ENCODE measurements at places on chromosomes 16 and 17.

GRCh38 chr17:4498461-4499397 lies at the start of gene SPNS2:
Gene SPNS2, plus strand, starts transcription at chr17:4498881. Its CDS starts 167 bp downstream, at chr17:4499048.
- DNase-seq = peak; percentile 40

DNA sequence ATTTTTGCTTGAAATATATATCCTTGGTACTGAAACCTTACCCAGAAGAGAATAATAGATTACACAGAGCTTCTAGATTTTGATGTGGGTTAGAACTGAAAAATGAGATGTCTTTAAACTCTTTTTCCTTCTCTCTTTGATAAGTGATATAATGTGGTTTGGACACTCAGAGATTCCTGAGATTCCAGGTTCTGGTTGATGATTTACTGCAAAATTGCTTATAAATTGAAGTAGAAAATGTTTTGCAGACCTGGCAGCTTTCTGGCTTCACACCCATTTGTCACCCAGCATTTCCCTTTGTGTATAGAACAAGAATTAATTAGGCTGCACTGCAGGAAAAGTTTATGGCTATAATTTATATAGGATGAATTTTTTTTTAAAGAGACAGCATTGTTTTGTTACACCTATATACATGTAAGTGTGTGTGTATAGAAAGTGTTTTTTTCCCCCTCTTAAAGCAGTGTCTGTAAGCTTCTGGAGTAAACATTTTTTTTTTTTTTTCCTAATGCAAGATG lies 23.5 kb downstream of the AATF start:
- no peak for DNase-seq

DNA sequence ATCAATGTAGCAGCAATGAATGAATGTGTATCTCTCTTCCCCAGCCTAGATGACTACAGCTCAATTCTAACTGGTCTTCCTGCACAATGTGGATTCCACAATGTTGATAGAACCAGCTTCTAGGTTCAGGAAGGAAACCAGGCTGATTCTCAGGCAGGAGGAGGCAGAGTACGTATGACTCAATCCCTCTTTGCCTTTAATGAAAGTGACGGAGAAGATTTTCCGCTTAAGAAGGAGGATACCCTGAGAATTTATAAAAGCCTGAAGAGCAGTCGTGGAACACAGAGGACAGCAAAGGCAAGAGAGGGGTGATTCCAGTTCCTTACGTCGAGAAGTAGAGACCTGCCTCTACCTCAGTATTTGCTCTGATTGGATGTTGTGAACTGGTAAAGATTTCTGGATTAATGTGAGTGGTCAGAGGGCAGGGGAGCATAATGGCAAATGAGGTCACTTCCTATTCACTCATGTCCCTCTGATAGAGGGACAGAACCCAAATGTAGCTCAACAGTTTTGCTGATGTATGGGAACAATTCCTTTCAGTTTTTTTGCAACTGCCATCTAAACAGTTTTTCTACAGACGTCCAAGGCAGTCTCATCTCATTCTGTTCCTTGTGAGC lies 15.0 kb upstream of the SLC16A11 start:
- no peak for DNase-seq

DNA sequence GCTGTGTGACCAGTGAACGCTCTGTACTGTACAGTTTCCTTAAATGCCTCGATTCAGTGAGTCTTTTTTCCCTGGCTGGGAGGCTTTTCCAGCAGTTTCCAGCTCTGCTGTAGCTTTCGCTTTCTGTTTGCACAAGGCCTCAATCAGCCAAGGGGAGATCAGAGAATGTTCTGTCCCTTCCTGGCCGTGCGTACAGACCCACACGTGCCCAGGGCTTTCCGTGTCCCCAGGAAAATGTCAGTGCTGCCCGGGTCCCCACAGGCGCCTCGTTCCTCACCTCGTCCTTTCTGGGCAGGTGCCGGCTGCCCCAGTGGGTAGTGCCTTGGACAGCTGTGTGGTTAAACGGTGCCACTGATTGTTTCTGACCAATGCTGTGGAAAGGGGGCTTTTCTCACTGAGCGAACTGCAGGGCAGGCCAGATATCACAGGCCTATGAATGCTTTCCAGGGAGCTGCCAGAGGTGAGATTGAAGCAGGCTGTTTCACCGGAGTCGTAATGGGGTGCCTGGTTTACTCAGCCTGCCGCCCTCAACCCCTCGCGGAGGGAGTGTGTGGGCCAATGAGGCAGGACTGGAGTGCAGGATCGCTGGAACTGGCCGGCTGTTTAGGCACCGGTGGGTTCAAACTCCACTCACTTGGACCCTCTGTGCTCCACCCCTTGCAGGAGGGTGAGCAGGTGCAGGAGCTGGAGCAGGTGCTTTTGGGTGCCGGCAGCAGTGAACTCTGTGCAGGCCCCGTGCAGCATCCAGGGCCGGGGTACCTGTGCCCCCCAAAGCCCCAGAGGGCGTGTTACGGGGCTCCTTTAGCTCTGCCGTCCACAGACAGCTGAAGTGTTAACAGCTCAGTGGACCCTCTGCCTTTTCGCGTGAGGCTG lies 44.4 kb downstream of the ZNF778 start:
- no peak for DNase-seq

GRCh38 chr16:72924927-72925630 lies 122.8 kb downstream of the ZFHX3 start:
- DNase-seq = no peak

- DNase-seq = peak; percentile 70
Measured at GRCh38 chr16:27639561-27640276, 89.8 kb downstream of the KATNIP start.

DNA sequence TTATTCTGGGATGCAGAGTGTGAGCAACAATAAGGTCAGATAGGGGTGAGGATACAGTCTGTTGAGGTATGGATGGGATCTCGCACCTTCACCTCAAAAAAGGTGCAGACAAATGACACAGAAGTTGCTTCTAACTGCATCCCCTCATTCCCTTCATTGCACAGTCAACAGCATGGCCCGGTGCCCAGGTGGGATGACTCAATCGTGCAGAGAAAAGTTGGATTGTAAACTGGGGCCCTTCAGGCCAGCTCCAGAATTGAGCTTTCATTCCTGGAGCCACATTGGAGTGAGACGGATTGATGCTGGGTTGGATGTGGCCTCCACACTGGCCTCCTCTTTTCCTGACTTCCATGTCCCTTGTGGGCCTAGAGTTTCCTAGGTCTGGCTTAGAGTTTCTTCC lies 977.4 kb downstream of the KCNJ18 start:
- no peak for DNase-seq

DNA sequence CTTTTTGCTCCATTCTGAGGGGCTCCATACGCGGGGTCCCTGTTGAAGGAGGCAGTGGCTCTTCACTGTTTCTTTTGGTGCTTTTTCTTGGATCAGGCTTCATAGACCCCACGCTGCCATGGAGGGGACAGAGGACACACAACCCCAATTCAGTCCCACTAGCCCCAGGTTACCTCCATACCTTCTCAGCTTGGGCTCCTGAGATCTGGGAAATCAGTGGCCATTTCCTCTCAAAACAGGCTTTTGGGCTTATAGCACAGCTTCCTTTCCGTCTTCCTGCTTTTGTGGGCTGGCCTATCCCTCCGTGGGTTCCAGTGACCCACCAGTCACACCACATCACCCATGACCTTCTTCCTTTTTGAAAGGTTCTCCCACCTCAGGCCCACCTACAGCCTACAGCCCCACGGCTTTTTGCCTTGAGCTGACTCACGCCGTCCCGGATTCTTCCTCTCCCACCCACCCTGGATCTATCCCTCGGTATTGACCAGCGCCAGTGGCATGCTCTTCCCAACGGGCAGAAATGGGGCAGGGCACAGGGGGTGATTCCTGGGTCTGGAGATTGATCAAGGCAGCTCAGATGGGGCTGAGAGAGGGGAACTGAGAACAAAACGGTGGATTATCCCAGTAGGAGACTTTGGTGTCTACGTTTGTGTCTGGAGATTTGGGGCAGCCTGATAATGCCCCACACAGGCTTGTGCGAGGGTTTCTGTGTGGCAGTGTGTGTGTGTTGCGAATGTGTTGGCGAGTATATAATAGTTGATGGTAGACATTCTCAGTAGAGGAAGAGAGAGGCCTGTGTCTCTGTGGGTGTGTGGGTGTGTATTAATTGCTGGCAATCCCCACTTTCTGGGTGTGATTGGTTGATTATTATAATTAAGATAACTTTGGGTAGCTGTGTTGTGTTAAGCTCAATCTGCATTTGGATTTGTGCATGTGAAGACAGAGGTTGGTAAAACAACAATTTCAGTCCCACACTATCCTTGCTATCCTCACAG lies 3.8 kb downstream of the TBX21 start:
- no peak for DNase-seq

GRCh38 chr16:23741675-23742303 lies 13.0 kb upstream of the CHP2 start:
- DNase-seq = no peak

DNA sequence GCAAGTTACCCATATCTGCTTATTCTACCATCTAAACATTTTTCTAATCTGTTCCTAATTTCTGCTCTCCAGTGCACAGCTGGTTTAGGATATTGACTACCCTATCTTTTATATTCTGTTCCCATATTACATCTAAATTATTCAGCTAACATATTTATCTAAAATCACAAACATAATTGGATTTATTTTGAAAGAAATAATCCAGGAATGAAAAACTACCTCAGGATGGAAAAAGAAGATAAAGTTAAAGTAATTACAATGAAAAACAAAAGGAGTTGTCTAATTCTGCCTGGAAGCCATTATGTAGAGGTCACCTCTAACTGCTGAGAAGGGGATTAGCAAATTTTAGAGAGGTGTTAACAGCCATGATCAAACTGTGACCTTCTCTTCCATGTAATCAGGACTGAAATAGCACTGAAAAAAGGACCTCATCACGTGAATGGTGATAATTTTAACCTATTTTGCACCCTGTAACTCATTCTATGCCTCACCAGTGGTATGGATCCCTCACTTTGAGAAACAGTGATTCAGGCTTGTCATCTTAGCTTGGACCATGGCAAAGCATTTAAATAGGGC lies 653.3 kb downstream of the CDH11 start:
- no peak for DNase-seq

- no peak for DNase-seq
Measured at GRCh38 chr17:82004517-82005455, 17.9 kb downstream of the CENPX start.

GRCh38 chr17:68325961-68326360 lies 34.7 kb downstream of the ARSG start:
- peak; percentile 88 for DNase-seq

- DNase-seq = no peak
Measured at GRCh38 chr16:88331989-88332920, 50.5 kb upstream of the ZNF469 start.

DNA sequence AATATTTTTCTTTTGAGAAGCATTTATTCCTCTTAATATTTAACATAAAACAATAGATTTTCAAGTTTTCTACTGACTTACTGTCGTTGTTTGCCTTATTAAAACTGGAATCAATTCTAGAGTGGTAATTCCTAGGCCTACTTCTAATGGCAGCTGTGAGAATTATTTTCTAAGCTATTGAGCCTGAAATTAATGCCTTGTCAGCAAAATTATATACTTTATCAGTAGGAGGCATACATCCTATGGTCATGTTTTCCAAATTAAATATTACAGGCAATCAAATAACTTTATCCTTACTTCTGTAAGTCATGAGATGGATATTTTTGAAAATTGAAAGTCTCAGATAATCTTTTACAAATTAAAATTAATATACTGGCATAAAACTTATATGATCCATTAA lies 239.1 kb upstream of the CNTNAP4 start:
- DNase-seq = no peak

GRCh38 chr16:7278636-7279035 lies 54.0 kb upstream of the RBFOX1 start:
- no peak for DNase-seq

DNA sequence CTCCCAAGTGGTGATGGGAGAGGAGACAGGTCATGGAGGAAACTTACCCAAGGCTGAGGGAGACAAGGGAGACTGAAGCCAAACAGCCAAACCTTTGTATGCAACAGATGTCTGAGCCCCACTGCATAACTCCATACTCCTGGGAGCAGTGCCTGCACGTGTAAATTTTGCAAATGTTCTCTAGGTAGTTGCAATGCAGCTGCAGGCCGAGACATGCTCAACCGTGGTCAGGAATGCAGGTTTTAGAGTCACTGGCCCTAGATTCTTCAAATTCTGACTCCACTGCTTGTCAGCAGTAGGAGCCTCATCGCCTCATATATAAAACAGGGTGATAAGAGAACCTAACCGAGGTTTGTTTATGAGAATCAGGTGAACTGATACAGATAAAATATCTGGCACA lies 11.5 kb downstream of the DYNLRB2 start:
- no peak for DNase-seq

DNA sequence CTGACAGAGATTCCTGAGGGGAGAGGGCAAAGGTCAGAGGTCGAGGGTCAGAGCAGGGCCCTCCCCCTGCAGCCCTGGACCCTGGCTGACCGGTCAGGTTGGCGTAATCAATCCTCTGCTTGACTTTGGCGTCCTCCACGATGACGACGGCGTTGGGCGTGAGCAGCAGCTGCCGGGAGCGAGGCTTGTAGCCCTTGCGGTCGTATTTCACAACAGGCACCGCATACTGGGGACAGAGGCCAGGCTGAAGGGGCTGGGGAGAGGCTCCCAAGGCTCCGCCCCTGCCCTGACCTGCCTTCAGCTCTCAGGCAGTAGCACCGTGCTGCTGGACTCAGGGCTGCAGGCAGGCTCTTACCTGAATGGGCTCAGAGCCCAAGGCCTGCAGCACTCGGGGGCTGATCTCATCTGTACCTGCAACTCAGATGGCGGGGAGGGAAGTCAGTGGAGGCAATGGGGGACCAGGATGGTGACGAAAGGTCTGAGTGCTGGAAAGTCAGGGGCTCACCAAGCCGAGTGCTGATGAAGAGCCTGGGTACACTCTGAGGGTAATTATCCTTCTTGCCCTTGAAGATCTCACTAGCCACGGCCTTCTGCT lies 12.0 kb upstream of the CRK start:
- DNase-seq = peak; percentile 80

DNA sequence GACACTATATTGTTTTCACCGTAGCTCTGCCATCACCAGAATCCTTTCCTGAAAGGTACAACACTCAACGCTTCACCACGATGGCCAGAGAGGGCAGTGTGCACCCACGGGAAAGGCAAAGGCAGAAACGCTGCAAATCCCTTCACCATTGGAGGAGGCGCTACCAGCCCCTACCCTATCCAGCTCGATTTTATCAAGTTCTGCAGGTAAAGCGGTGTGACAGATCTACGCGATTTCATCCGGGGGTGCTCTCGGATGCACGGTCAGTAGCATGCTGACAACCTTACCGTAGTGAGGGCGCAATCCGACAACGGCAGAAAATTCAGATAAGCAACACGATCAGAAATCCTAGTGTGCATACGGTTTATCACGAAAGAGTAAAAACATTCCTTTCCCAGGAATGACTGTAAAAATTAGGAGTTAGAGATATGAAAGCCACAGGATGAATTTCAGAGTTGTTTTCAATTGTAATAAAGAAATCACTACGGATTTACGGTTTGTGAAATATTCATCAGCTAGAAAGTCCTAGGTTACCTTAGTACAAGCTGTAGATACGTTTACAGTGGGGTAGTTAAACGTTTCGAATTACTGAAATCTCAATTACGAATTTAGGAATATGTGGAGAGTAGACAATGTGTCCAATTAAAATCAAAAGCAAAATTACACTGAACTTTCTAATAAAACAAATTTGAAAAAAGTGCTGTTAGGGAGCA lies 1.8 kb downstream of the NETO2 start:
- peak; percentile 91 for DNase-seq

Data from ELF-1 (cell line).